Stimulated activated CD4-positive, alpha-beta T cell treated with anti-CD3 and anti-CD28 coated beads, Interleukin-2, amount 100 ng/mL, for 24 hours (primary cell): ENCODE measurements at places on chromosomes 4 and X.

DNA sequence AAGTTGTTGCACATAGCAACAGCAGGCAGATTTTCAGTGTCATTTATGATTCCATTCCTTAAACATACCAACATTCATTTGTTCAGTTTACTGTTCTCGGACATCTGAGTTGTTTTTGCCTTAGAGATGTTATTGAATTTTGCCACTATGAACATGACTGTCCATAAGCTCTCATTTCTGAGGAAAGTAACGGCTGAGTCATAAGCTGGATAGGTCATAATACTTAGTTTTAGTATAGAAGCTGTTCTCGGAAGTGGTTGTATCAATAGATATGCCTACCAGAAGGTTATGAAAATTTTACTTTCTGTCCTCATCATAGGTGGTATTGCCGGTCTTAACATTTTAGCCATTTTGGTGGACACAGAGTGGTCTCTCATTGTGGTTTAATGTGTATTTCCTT lies 157.1 kb upstream of the CLNK start:
- no peak for DNase-seq

- DNase-seq, result no peak
Observed at GRCh38 chr4:105148356-105148755, 1.7 kb downstream of the TET2 start.

DNA sequence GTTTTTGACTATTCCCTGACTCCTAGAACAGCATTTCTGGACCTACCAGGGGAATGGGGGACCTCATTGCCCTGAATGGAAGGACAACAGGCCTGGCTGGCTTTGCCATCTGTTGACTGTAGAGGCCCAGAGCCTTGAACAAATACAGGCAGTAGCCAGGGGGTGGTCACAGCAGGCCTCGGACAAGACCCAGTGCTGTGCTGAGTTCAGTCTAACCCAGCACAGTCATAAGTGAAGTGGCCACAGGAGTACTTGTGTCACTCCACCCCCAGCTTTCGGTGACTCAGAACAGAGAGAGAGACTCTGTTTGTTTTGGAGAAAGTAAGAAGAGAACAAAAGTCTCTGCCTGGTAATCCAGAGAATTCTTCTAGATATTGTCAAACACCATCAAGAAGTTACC lies 310.0 kb downstream of the PRR32 start:
- DNase-seq, result no peak

DNA sequence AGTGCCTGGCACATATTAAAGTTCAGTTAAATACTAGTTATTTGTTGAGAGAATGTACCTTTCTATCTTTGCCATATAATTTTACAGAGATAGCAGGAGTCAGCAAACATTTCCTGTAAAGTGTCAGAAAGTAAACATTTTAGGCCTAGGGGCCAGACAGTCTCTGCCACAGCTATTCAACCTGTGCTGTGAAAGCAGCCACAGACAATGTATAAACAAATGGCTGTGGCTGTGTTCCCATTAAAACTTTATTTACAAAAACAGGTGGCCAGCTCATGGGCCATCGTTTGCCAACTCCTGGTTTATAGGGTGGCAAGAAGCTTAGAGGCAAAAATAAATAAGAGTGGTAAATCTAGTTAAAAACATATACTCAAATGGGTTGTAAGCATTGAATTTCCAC lies 34.0 kb upstream of the BRS3 start:
- no peak for DNase-seq

- no peak for DNase-seq
Observed at GRCh38 chrX:43702660-43703059, 46.6 kb downstream of the MAOA start.

- no peak for DNase-seq
Observed at GRCh38 chr4:168432419-168433146, 47.7 kb downstream of the DDX60L start.

DNA sequence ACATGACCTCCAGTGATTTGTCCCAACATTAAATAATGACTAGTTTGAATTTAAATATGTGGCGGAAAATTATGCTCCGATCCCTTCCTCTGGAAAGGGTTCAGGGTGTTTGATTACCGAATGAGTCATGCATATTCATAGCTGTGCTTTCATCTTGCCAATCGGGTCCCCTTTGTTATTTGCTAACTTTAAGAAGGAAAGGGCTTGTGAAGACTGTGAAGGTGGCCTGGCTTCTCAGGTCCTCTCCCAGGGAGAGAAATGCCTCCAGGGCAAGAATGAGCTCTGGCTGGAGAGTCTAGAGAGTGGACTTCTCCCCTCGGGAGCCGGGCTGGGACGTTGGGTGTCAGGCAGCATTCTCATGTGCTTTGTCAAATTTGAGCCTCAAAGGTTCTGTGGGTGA lies 155.5 kb upstream of the PSAPL1 start:
- DNase-seq, result no peak

- DNase-seq, result no peak
Observed at GRCh38 chr4:6785572-6785925, 3.0 kb downstream of the KIAA0232 start.

GRCh38 chr4:149790172-149790907 lies 25.3 kb downstream of the IQCM start:
- DNase-seq, result no peak

DNA sequence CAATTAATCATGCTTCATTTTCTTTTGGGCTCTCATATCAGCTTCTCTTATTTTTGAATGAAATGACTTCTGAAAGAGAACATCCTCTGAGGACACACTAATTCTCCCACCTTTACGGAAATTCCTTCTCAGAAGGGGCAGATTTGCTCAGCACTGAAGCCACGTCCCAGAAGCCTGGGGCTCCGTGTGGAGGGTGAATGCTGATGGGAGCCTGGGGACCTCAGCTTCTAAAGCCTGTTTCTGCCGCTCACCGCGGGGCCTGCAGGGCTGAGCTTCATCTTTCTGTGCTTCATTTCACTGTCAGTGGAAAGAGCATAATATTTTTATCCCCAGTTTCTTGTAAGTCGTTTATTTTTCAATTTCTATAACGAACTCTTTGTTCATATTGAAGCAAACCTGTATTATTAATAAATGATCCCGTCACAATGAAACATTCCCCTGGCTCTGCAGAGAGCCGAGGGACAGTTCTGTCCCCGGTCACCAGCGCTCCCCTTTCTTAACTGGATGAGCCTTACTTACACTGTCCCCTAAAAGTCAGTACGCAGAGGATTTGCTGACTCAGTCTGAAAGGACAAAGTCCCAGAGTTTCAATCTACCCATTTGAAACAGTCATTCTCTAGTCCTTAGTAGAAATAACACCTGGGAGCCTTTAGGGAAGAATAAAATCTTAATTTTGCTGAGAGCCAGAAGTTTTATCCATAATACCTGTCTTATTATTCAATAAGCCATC lies 364.6 kb upstream of the FAT1 start:
- DNase-seq, result no peak

DNA sequence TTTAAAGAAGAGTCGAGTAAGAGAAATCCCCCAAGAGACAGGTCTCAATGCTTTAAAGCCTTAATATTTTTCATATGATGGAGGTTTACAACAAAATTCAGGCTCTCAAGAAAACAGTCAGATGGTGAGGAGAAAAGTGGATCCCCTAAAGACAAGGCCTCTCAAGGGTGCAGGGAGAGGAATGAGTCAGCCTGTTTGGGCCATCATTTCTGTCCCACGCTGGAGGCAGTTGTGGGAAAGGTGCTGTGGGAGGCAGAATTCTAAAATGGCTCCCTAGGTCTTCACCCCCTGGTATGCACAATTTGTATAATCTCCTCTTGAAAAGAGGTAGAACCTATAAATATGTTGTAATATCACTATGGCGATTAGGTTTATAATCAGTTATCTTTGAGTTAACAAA lies 4.6 kb upstream of the TIFA start:
- DNase-seq, result no peak

GRCh38 chrX:134600714-134601113 lies 57.6 kb downstream of the PLAC1 start:
- DNase-seq, result no peak

GRCh38 chr4:121253961-121254360 lies 89.8 kb upstream of the TNIP3 start:
- no peak for DNase-seq

- DNase-seq, result no peak
Observed at GRCh38 chrX:42131856-42132255, 208.5 kb upstream of the CASK start.

DNA sequence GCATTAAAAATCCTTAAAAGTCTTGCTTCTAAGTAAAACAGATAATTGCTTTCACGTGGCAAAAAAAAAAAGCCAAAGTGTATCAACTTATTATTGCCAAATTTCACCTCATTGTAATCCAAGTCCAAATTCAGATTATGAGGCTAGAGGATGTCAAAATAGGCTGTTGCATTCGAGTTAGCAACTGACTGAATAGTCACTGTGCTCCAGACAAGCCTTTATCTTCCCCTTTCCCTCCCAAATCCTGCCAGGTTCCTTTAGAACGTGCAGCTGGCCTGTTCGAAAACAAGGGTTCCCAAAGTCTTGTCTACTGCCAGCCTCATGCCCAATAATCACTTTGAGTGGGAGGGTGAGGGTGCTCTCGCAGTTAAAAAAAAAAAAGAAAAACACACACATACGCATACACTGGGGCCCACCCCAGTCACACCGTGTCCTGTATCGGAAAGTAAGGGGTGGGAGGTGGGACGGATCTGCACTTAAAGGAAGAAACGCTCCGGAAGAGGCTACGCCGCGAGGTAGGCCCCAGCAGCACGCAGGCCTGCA lies 603 bp downstream of the MAD2L1 start:
- DNase-seq, result peak; percentile 54

DNA sequence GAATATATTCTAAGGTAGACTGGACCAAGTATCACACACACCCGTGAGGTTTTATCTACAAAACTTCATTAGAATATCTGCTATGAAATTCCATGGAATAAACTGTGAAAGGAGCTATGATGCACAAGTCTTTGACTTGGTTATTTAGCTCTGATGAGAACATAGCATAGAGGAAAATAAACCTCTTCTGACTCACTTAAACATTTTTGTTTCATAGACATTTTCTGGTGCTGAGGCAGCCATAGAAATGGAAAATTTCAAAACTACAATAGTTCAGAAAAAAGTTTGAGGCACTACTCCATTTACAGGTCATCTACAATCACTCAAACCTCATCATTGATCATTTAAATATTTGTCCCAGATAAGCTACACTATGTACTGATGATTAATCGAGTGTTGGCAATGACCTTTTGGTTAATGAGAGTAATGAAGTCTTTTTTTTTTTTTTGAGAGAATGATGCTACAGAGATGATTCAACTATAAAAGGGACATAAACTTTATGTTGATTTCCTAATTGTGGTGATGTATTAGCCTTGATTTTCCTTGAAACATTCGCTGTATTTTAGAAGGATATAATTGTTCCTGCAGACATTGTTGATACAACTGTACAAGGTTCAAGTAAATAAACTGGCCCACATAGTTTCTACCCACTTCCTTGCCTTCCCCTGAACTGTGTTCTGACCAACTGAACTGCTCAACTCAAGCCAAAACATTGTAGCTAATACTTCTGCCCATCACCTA lies 77.5 kb downstream of the AREG start:
- DNase-seq, result no peak

GRCh38 chrX:69015564-69016292 lies 149.5 kb downstream of the PJA1 start:
- no peak for DNase-seq

DNA sequence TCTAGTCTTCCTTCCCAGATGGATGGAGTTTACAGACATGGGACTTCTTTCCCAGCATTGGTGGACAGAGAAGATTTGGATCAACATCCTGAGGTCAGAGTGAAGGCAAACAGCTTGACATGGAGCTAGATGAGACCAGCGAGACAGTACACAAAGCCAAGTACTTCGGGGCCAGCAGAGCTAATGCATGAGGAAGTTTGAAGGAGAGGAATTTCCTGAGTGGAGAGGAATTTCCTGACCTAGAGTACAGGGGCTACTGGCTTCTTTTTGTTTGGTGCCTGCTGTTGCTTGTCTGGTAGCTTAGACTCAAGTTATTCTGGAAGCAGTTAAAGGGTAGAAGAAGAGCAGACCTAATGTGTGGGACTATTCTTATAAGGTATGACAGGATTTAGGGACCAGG lies 69.1 kb upstream of the EOLA2 start:
- DNase-seq, result no peak

GRCh38 chr4:41202820-41203568 lies 11.3 kb downstream of the APBB2 start:
- no peak for DNase-seq

DNA sequence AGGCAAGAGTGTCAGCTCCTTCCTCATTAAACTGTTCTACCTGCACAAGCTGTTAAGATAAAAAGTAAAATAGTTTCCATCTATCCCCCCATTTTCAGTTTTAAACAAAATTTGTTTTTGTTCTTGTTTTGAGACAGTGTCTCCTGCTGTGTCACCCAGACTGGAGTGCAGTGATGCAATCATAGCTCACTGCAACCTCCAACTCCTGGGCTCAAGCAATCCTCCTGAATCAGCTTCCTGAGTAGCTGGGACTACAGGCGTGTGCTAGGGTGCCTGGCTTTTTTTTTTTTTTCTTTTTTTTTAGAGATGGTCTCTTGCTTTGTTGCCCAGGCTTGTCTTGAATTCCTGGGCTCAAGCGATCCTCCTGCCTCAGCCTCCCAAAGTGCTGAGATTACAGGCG lies 105.4 kb downstream of the HS6ST2 start:
- DNase-seq, result no peak

DNA sequence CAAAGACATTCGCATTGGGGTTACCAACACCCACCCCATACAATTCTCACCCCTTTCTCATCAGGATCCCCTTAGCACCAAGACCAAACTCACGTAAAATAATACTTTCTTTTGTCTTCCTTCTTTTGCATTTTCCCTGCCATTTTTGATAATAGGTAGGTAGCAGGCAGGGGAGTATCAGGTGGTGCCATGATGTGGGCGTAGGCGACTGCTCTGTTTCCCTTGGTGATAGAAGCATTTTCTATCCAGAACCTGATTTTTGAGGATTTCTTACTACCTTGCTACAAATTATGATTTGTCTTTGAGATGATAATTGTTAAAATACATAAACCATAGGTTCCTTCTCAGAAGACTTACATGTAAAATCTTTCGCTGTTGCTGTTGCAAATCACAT lies 150.3 kb downstream of the DCTD start:
- no peak for DNase-seq

GRCh38 chrX:50483283-50483682 lies 12.7 kb upstream of the DGKK start:
- DNase-seq, result no peak

- DNase-seq, result no peak
Observed at GRCh38 chrX:56615282-56615681, 51.9 kb downstream of the UBQLN2 start.

DNA sequence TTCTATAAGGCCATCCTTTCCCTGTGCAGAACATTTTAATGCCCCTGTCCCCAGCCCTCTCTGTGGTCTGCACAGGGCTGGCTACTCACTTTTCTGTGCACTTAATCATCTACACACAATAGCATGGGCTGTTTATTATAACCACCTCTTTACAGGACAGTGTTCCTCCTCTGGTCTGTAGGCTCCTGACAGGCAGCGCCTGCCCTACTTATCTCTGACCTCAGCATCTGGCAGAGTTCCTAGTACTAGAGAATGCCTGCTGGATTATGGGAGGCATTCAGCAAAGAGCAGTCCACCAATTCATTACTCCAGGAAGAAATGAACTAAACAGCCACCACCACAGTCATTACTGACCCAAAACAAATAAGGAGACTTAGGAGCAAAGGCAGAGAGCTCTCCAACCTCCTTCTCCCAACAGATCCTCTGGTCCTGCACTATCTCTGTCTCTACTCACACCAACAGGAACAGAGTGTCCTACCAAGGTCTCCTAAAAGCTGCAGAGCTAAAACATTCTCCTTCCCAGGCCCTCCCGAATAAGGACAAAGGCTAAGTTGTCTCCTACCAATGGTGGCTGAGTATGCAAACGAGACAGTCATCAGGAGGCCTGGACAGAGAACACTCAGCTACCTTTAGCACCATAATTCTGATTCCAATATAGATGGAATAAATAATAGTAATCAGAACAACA lies 279.2 kb downstream of the QDPR start:
- DNase-seq, result no peak
